ENCODE measurements at places on chromosomes 2 and 18.

DNA sequence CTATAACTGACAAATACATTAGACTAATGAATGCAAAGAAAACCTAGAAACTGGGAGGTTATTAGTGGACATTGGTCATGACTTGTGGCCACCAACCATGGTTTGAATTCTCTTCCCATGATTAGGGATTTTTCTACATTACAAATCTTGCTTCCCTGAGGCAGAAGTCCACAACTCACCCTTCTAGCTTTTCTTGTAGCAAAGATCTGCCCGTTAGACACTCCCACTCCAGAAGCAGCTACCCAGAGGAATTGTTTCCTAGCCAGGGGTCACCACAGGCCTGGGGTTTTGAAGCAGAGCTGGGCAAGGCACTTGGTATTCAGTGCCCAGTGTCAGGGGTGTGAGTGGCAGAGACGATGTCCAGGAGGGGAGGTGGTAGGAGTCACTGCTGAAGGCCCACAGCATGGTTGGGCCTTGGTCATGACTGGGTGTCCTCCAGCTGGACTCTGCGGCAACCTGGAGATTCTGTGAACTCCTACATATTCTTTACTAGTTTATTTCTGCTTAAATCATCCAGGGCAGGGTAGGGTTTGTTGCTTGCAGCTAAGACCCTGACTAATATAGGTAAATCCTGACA lies 54.9 kb downstream of the ACTR2 start:
- no peak for DNase-seq

DNA sequence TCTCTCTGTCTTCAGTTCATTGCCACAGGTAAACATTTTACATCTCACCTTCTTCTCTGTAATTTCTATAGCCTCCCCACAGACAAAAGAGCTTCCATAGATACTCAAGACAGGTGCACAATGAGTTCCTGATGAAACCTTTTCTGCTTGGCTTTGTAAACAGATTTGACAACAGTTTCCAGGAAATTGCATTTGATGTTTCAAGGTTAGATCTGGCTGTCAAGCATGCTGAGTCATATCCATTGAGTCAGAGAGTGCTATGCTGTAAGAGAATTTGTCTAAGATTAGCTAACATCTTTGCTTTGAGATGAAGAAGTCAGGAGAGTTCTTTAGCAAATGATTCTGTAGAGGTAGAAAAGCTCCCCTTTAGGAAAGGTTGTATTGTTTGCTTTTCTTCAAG lies 40.6 kb upstream of the MAP2 start:
- DNase-seq, result no peak

DNA sequence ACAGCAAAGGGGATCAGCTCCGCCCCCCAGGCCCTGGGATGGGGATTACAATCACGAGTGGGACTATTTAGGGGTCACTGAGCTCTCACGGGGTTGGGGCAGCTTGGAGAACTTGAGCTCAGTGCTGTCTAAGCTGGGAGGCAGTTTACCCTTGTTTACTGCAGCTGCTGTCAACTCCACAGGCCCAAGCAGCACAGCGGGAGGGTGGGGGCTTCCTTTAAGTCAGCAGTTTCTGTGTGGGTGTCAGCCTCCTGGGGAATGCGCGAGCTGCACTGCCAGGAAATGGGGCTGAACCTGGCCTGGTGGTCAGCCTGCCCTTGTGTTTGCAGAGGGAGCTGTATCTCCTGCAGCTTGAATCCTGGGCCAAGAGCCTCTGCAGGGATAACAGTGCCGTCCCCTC lies 29.8 kb downstream of the TOGARAM2 start:
- no peak for DNase-seq

DNA sequence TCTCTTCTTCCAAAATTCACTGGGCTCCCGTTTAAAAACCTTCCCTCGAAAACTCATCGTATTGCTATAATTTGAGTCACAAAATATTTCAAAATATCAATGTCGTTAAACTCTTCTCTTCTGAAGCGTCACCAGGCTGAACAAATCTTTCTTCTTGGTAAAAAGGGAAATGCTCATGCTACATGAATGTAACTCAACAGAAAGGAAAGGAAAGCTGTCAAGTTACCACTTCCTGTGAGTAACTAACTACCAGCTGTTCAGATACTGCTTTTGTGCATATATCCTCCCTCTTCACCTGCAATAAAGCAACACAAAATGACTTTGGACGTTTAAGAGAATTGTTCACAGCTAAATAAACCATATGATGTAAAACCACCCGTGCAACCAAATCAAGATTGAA lies 95.4 kb downstream of the DOCK10 start:
- DNase-seq, result no peak
